Upper lobe of right lung (tissue), 1 donor: ENCODE measurements at places on chromosomes 16 and 17. TPM values are rescaled to one million over a fixed set of nuclear protein-coding genes. Genes with fewer than 3 reads are reported as not detected.

GRCh38 chr16:68300734-68301459 lies 9.8 kb downstream of the SLC7A6OS start:
- no peak overlapping the region for H3K27ac ChIP-seq
- no peaks in the 10 kb centered on the region for H3K27me3 ChIP-seq
- DNase-seq = peak; percentile 31
- no peaks in the 10 kb centered on the region for H3K4me1 ChIP-seq

DNA sequence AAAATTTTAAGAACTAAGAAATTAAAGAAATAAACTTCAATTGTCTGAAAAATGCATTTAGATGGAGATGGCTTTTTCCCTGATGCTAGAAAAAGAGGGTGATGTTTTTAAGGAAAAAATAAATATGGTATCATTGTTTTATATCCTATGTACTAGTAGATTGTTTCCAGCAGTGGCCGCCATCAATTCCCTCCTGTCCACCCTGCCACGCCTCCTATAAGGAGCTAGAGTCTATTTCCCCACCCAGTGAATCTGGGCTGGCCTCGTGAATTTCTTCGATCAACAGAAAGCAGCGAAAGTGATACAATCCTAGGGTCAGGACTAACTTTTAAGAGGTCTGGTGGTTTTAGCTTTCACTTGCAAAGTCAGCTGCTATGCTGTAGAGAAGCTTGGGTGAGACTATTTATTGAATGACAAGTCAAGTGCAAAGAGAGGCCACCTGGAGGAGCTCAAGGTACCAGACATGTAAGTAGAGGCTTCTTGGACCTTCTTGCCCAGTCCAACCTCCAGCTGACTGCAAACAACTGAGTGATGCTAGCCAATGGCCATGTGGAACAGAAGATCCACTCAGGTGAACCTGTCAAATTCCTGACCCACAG lies 80.9 kb upstream of the MTMR4 start:
- no peaks in the 10 kb centered on the region for H3K36me3 ChIP-seq
- no peaks in the 10 kb centered on the region for H3K4me1 ChIP-seq
- H3K27ac ChIP-seq = no peak overlapping the region
- no peak for DNase-seq
- no peaks in the 10 kb centered on the region for H3K27me3 ChIP-seq
- H3K4me3 ChIP-seq = no peak overlapping the region

The TP53TG3C gene
- total RNA-seq = not detected

The FMNL1 gene
- total RNA-seq = 62.3 TPM

The FOXC2 gene
- 1.1 TPM for total RNA-seq

The RRAD gene
- total RNA-seq = 11.1 TPM

The CEP112 gene
- total RNA-seq = 32.9 TPM

GRCh38 chr17:39138431-39139160 lies 12.8 kb downstream of the PLXDC1 start:
- no peaks in the 10 kb centered on the region for H3K27me3 ChIP-seq
- no peak overlapping the region for H3K27ac ChIP-seq
- H3K36me3 ChIP-seq = no peaks in the 10 kb centered on the region
- H3K4me3 ChIP-seq = no peak overlapping the region
- no peak for DNase-seq
- H3K4me1 ChIP-seq = no peaks in the 10 kb centered on the region

DNA sequence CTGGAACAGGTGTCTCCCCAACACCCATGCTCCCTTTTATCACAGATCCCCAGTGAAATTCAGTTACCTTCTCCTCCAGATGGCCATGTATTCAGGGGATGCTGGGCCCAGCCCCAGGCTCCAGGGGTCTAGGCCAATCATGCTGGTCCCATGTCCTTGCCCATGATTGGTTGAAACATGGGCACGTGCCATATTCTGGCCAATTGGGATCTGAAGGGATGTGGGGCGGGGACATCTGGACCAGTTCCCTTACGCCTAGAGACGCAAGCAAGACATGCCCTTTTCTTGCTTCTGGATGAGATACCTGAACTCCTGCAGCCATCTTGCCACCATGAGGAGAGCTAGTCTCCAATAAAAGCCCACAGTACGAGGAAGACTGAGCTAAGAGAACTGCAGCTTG lies 31.0 kb upstream of the ST6GALNAC1 start:
- H3K4me1 ChIP-seq = peaks cover 17% of the 10 kb centered on the region
- DNase-seq = no peak
- no peak overlapping the region for H3K27ac ChIP-seq

- no peak for DNase-seq
- H3K4me1 ChIP-seq = no peaks in the 10 kb centered on the region
- H3K36me3 ChIP-seq = no peaks in the 10 kb centered on the region
These were observed 70.3 kb downstream of the KLHDC4 start for GRCh38 chr16:87695534-87695933.

- DNase-seq = no peak
- H3K36me3 ChIP-seq = peaks cover 7% of the 10 kb centered on the region
- no peak overlapping the region for H3K4me3 ChIP-seq
These were observed 2.3 kb upstream of the SCRN2 start for GRCh38 chr17:47843391-47843730.

- no peak for DNase-seq
- no peaks in the 10 kb centered on the region for H3K36me3 ChIP-seq
- H3K27ac ChIP-seq = no peak overlapping the region
- H3K27me3 ChIP-seq = no peaks in the 10 kb centered on the region
These were observed 290.4 kb downstream of the TOX3 start for GRCh38 chr16:52256310-52257078.

The KRTAP4-5 gene
- not detected for total RNA-seq

The ALDH3A1 gene
- total RNA-seq = 10.5 TPM

DNA sequence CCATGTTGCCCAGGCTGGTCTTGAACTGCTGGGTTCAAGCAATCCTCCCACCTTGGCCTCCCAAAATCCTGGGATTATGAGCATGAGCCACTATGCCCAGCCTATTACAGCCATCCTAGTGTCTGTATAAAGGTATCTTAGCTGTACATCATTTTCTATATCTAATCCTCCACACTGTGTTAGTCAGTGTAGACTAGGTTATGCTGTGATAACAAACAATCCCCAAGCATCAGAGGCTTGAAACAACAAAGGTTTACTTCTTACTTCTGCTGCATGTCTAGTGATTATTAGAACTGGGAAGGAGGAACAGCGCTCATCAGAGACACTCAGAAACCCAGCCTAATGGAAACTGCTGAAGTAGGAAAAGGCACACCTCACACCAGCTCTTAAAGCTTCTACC lies 68.1 kb downstream of the ERCC4 start:
- no peaks in the 10 kb centered on the region for H3K27me3 ChIP-seq
- no peak overlapping the region for H3K27ac ChIP-seq
- H3K4me1 ChIP-seq = no peaks in the 10 kb centered on the region
- DNase-seq = no peak
- H3K36me3 ChIP-seq = no peaks in the 10 kb centered on the region

The ABCA8 gene
- 34.0 TPM for total RNA-seq

The SCRN2 gene
- 30.5 TPM for total RNA-seq

DNA sequence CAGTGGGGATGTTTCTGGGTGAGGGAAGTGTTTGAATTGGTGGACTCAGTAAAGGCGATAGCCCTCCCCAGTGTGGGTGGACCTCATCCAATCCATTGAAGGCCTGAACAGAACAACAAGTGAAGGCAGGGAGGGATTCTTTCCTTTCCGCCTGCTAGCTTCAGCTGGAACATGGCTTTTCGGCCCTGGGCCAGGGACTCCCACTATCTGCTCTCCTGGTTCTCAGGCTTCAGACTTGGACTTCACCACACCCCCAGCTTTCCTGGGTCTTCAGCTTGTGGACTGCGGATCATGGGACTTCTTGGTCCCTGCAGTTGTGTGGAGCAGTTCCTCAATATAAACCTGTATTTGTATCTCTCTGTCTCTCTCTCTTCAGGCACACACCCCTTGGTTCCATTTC lies 77.9 kb downstream of the SNX29 start:
- H3K4me3 ChIP-seq = no peak overlapping the region
- peaks cover 4% of the 10 kb centered on the region for H3K4me1 ChIP-seq
- no peaks in the 10 kb centered on the region for H3K27me3 ChIP-seq
- H3K36me3 ChIP-seq = peaks cover 16% of the 10 kb centered on the region
- DNase-seq = peak; percentile 10

DNA sequence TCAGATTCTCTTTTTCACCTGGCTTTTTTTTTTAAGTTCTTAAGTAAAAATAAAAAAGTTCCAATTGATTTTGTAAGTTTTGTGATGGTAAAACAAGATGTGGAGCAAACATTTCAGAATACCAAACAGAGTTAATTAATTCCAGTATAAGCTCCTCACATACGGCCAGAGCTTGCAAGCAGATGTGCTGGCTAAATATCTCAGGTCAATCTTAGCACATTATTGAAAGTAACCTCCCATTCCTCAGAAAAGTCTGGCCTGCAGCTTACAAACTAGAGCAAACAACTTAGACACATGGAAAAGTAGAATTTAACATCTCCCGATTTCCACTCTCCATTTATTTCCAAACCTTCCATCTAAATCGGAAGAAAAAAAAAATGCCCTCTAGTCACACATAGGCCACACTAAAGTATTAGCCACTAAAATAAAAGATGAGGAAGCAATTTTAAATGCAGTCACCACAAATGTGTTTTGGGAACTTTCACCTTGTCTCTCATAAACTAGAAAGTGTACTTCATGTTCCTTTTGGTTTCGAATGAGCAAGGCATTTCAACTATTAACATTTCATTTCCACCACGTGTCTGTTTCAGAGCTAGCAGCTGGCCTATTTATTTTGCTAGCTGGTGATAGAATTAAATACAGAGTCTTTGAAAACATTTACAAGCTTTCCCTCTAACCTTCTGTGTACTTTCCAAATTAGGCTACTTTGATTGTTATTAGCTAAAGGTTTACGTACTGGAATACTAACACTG lies 143.3 kb downstream of the STX8 start:
- no peaks in the 10 kb centered on the region for H3K36me3 ChIP-seq
- H3K27me3 ChIP-seq = no peaks in the 10 kb centered on the region
- H3K4me3 ChIP-seq = no peak overlapping the region
- no peak for DNase-seq
- H3K4me1 ChIP-seq = peaks cover 9% of the 10 kb centered on the region

The INPP5K gene
- 69.8 TPM for total RNA-seq

The CRAMP1 gene
- total RNA-seq = 21.4 TPM

GRCh38 chr17:21360048-21360447 lies 16.1 kb upstream of the KCNJ12 start:
- no peak for DNase-seq
- H3K4me3 ChIP-seq = no peak overlapping the region
- H3K27me3 ChIP-seq = no peaks in the 10 kb centered on the region
- H3K4me1 ChIP-seq = no peaks in the 10 kb centered on the region

DNA sequence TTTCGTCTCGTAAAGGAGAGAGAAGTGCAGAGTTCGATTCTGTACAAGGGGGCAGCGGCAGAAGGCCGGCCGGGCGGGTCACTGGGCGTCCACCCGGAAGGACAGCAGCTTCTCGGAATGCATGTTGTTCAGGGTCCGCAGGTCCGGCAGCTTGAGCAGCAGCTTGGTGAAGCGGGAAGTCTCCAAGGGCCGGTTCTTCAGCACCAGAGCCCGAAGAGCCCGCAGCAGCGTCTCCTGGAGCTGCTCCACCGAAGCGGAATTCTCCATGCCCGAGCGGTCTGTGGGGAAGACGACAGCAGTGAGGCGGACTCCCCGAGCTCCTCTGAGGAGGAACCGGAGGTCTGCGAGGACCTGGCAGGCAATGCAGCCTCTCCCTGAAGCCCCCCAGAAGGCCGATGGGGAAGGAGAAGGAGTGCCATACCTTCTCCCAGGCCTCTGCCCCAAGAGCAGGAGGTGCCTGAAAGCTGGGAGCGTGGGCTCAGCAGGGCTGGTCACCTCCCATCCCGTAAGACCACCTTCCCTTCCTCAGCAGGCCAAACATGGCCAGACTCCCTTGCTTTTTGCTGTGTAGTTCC lies 7.3 kb downstream of the NR1D1 start:
- no peak overlapping the region for H3K4me3 ChIP-seq
- H3K4me1 ChIP-seq = peaks cover 31% of the 10 kb centered on the region
- no peaks in the 10 kb centered on the region for H3K27me3 ChIP-seq
- DNase-seq = no peak

DNA sequence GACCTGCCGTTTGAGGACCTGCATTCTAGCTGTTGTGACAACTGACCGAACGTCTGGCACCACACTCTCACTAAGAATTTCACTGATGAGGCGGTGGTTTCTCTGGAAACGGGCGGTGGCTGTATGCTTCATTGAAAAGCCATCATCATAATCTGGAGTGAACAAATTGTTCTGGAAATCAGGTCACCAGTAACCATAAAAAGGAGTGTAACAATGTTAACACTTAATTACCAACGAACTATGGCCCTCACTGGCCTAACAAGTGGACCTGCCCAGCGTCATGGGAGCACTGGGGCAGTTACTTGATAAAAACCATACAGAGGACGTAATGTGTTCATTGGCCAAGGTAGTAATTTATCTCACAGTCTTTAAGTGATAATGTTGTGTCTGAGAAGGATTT lies 15.4 kb downstream of the SMARCE1 start:
- H3K27ac ChIP-seq = no peak overlapping the region
- peaks cover 100% of the 10 kb centered on the region for H3K36me3 ChIP-seq
- H3K4me1 ChIP-seq = no peaks in the 10 kb centered on the region
- H3K4me3 ChIP-seq = no peak overlapping the region

The RNF151 gene
- total RNA-seq = not detected

DNA sequence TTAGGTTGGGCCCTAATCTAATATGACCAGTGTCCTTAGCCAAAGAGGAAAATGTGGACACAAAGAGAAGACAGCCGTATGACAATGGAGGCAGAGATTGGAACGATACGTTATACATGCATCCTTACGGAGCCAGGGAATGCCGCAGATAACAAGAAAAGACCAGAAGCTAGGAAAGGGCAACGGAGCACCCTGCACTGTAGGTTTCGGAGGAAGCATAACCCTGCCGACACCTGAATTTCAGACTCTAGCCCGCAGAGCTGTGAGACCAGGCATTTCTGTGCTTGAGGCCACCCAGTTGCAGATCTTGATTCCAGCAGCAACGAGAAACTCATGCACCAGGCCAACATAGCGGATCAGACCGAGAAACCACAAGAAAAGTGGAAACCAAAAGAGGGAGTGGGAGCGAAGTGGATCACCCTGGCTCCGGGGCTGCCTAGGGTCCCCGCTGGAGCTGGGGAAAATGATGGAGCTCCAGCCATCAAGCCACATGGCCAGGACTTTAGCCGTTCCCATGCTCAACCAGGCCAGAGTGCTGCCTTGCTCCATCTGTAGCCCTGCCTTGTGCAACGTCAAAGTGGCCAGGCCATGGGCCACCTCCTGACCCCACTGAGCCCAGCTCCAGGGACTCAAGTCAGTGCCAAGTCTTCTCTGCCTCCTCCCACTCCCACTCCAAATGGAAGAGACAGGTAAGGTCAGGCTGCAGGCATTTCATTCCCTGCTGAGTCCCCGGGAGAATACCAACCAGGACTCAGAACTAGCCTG lies 51.7 kb upstream of the RPL38 start:
- H3K36me3 ChIP-seq = no peaks in the 10 kb centered on the region
- H3K27me3 ChIP-seq = peaks cover 7% of the 10 kb centered on the region
- H3K4me3 ChIP-seq = no peak overlapping the region
- no peak for DNase-seq
- no peak overlapping the region for H3K27ac ChIP-seq
- H3K4me1 ChIP-seq = no peaks in the 10 kb centered on the region

- H3K27ac ChIP-seq = no peak overlapping the region
- no peak for DNase-seq
- no peaks in the 10 kb centered on the region for H3K4me1 ChIP-seq
- peaks cover 89% of the 10 kb centered on the region for H3K36me3 ChIP-seq
These were observed 14.7 kb downstream of the PMM2 start for GRCh38 chr16:8812162-8812843.
